Stimulated activated CD8-positive, alpha-beta memory T cell treated with anti-CD3 and anti-CD28 coated beads, Interleukin-15, amount 100 ng/mL, for 24 hours (primary cell): ENCODE measurements at places on chromosomes 11 and 22.

GRCh38 chr11:21529187-21529586 is 663.7 kb upstream of the ANO5 start:
- DNase-seq = no peak

- no peak for DNase-seq
Observed at GRCh38 chr11:24885580-24886173, 388.8 kb downstream of the LUZP2 start.

- DNase-seq = no peak
Observed at GRCh38 chr11:130218501-130219070, 59.0 kb downstream of the ST14 start.

- DNase-seq = no peak
Observed at GRCh38 chr11:96207459-96208449, 135.2 kb downstream of the MAML2 start.

DNA sequence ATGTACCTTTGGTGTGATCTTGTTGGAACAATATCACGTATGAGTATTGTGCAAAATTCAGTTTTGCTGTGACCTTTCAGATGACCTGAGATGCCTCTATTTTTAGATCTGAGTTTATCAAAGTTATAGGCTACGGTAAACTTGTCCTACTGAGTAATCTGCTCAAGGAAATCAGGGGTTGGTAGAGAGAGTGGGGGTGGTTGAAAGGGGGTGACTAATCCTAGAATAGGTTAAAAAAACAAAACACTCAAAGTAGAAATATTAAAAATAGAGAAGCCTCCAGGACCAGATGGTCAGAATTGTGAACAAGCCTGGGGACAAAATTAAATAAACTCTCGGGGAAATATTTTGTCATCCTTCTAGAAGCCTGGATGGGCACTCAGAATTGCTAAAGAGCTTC is 59.9 kb upstream of the C11orf87 start:
- no peak for DNase-seq

- DNase-seq = no peak
Observed at GRCh38 chr11:77590194-77590782, 535 bp downstream of the AQP11 start.

- DNase-seq = no peak
Observed at GRCh38 chr22:37303821-37304274, 21.5 kb downstream of the CYTH4 start.

- DNase-seq = no peak
Observed at GRCh38 chr11:1038921-1039320, 2.4 kb upstream of the MUC6 start.

DNA sequence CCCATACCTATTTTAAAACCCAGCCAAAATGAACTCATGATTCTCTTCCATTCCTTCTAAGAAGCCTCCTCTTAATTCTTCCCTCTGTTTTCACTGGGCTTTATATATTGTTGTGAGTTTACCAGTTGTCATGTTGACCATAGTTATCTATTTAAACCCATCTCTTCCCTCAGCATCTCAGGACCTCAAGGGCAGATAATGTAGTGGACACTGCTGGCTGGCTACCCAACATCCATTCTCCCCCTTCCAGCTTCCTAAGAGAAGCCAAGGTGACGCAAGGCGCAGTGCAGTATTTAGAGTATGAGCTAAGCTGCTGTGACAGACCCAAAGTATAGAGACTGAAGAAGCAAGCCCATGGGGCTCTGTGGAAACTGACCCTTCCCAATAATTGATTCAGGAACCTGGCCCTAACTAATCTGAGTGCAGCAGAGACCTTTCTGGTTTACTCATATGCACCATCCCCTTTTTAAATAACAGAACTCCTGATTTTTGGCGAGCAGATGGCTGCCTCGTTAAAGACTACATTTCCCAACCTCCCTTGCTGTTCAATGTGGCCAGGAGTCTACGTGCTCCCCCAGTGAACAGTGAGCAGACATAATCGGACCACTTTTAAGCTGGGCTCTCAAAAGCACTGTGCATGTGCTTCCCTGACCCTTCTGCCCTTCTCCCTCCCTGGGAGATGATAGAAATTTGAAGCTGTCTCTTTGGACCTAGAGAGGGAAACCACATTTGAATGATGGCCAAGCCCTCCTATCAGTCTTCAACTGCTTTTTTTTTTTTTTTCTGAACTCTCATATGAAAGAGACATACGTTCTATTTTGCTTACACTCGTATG is 28.1 kb upstream of the CREB3L1 start:
- no peak for DNase-seq

DNA sequence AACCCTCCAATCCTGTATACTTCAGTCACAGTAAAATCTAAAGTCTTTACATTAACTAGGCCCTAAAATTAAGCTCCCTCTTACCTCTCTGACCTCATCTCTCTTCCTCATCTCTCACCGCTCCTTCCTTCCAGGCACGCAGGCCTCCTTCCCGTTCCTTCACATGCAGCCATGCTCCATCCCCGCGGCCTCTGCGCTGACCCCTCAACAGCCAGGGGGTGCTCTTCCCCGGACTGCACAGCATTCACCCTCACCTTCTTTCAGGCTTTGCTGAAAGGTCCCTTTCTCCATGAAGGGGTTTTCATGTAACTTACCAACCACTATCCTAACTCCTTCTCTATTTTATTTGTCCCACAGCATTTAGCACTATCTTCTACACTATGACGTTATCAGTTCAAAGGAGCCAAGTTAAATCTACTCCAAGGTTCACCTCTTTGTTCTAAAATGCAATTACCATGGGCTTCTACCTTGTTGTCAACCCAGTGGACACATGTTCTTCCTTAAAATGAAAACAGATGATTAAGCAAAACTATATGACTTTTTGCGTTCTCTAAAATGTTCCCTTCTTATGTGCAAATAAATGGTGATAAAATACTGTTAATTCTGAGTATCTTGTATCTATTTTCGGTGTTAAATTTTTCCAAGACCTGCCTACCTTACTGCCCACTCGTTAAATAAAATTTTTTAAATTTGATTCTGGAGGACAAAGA is 57.8 kb upstream of the APOA1 start:
- DNase-seq = no peak

DNA sequence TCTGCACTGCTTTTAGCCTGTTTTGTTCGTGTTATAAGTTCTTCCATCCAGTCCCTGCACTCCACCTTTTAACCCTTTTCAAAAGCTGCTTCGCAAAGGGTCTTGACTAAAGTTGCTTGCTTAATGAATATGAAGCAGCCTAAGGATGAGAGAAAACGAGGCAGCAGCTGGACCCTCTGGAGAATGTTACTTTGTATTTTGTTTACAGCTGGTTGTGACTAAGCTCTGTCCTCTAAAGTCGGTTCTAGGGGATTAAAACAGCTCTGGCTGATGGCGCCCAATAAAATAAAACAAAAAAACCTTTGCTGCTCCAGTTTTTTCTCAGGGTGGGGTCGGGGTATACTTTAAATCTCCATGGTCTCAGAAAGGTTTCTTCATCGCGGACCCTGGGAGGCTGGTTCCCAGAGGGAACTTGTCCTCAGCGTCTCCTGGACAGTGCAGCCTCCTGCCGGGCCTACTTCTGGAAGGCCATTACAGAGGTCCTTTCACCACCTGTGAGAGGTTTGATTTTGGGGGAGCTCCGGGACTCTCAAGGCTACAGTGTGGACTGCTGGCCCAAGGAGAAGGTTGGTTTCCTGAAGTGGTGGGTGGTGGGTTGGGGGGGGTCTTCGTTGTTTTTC is 836 bp upstream of the RBM4 start:
- no peak for DNase-seq

DNA sequence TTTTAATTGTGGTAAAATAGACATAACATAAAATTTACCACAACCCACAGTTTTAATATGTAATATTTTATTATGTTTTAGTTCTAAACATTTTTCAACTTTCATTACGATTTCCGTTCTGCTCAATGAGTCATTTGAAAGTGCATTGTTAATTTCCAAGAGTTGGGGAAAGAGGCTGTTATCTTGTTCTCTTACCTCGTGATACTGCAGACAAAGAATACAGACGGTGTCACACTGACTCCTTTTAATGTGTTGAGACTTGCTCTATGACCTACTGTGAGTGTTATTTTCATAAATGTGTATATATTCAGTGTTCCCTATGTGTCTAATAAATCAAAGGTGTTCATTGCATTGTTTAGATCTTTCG is 10.8 kb upstream of the RAC2 start:
- no peak for DNase-seq

- DNase-seq = no peak
Observed at GRCh38 chr11:47506795-47507562, 46.0 kb downstream of the CELF1 start.

DNA sequence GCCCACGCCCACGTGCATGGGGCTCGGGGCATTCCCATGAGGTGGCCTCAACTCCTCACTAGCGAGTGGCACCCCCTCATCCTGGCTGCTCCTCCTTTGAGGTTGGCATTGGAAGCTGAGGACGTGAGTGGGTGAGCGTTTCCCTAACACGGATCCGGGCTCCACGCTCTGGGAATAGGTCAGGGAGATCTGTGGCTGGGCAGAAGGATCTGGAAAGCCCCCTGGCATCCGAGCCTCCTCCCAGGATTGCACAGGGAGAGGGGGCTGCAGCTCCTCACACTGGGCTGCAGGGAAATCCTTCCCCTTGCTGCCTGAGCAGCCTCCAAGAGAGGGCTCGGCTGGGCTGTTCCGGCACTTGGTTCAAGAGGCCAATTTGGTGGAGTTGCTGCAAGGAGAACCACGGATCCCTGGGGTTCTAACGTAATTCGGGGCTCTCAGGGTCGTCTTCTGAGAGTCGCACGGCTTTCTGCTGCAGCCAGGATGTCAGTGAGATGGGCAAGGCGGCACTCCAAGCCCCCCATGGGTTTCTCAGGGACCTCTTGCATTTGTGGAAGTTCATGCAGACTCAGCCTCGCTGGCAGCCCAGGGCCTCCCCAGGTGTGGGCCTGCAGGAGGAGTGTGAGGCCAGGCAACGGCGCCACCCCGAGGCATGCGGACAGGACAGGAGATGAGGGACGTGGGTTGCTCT is 1119.0 kb downstream of the BRD1 start:
- no peak for DNase-seq

DNA sequence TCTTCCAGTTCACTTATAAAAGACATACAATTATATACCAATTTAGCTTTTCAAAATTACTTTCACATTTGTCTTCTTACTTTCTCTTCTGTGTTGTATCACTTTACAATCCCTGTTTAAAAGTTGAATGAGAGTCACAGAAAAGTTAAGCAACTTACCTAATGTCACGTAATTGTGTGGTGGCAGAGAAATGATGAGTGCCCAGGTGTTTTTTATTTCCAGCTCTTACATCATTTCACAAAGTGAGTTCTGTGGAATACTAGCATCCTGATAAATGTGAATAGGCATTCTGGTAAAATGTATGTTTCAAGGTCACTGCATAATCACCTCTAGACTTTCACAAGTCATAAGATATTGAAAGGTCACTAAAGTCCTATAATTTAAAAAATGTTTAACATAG is 133.0 kb upstream of the FIBIN start:
- no peak for DNase-seq

GRCh38 chr11:93213622-93214021 is 15.8 kb upstream of the SLC36A4 start:
- DNase-seq = no peak

- no peak for DNase-seq
Observed at GRCh38 chr11:91717169-91717568, 507.4 kb upstream of the FAT3 start.

GRCh38 chr11:118334745-118335144 is 7.8 kb downstream of the CD3D start:
- DNase-seq = no peak
